ENCODE measurements at places on chromosomes 7 and 10. TPM values are rescaled to one million over a fixed set of nuclear protein-coding genes. Genes with fewer than 3 reads are reported as not detected.
A peak's percentile ranks its signal among the peaks of the same experiment; 100 is the strongest.

- no peaks in the 10 kb centered on the region for H3K27me3 ChIP-seq
- H3K36me3 ChIP-seq: no peaks in the 10 kb centered on the region
- no peak for ATAC-seq
These were observed 1024.2 kb downstream of the GRM8 start for GRCh38 chr7:126228356-126229061.

The PSTK gene
- 0.79 TPM for total RNA-seq

The PRF1 gene
- 2.0 TPM for total RNA-seq

The ADIRF gene
- 205 TPM for total RNA-seq

- no peak for ATAC-seq
- no peak overlapping the region for H3K27ac ChIP-seq
- no peaks in the 10 kb centered on the region for H3K27me3 ChIP-seq
- peak overlapping the region; percentile 57 for H3K4me3 ChIP-seq
- H3K4me1 ChIP-seq: no peaks in the 10 kb centered on the region
- H3K36me3 ChIP-seq: no peaks in the 10 kb centered on the region
These were observed 490 bp upstream of the ZNF239 start for GRCh38 chr10:43574906-43575305.

GRCh38 chr10:16966991-16967865 is 150.0 kb upstream of the RSU1 start:
- H3K4me3 ChIP-seq: no peak overlapping the region
- no peaks in the 10 kb centered on the region for H3K36me3 ChIP-seq
- peaks cover 35% of the 10 kb centered on the region for H3K4me1 ChIP-seq
- no peak for ATAC-seq

The RGR gene
- total RNA-seq: not detected

The ITPRID1 gene
- total RNA-seq: not detected

The FRAT1 gene
- total RNA-seq: 8.0 TPM

The SFTPA1 gene
- not detected for total RNA-seq

DNA sequence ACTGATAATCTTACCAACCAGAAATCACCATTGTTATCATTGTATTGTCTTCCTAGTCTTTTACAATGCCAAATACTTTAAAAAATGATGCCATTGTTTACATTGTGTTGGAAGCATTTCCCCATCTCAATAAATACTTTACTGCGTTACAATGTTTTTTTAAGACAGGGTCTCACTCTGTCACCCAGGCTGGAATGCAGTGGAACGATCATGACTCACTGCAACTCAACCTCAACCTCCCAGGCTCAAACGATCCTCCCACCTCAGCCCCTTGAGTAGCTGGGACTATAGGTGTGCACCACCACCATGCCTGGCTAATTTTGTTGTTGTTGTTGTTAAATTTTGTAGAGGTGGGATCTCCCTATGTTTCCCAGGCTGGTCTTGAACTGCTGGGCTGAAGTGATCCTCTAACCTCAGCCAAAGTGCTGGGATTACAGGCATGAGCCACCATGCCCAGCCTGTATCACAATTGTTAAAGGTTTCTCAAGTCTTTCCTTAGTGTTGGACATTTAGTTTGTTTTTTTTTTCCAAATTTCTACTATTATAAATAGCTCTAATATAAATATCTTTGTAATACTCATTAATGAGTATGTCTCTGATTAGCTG is 13.5 kb downstream of the LRMDA start:
- no peak overlapping the region for H3K4me3 ChIP-seq
- H3K27ac ChIP-seq: no peak overlapping the region
- no peaks in the 10 kb centered on the region for H3K27me3 ChIP-seq
- peaks cover 4% of the 10 kb centered on the region for H3K36me3 ChIP-seq

GRCh38 chr10:93816123-93816747 is 58.5 kb downstream of the LGI1 start:
- peak; percentile 81 for ATAC-seq
- H3K4me3 ChIP-seq: no peak overlapping the region
- H3K27me3 ChIP-seq: peaks cover 6% of the 10 kb centered on the region

DNA sequence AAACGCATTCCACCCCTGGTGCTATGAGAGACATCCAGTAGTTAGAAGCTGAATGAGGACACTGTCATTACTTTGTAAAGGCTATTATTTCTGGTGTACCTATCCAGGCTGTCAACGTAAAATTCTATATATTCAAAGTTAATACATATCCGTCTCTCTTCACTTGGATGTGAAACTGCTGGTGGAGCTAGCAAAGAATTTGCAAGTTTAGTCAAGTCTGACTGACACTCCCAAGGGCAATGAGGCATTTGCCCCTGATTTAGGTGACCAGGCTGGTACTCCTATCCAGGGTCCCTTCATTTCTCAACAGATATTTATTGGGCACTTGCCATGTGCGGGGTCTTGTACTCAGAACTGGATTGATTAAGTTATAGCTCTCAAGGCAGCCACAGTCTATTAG is 260.1 kb upstream of the CDC14C start:
- H3K4me1 ChIP-seq: no peaks in the 10 kb centered on the region
- H3K36me3 ChIP-seq: no peaks in the 10 kb centered on the region
- H3K4me3 ChIP-seq: no peak overlapping the region
- H3K27me3 ChIP-seq: no peaks in the 10 kb centered on the region

DNA sequence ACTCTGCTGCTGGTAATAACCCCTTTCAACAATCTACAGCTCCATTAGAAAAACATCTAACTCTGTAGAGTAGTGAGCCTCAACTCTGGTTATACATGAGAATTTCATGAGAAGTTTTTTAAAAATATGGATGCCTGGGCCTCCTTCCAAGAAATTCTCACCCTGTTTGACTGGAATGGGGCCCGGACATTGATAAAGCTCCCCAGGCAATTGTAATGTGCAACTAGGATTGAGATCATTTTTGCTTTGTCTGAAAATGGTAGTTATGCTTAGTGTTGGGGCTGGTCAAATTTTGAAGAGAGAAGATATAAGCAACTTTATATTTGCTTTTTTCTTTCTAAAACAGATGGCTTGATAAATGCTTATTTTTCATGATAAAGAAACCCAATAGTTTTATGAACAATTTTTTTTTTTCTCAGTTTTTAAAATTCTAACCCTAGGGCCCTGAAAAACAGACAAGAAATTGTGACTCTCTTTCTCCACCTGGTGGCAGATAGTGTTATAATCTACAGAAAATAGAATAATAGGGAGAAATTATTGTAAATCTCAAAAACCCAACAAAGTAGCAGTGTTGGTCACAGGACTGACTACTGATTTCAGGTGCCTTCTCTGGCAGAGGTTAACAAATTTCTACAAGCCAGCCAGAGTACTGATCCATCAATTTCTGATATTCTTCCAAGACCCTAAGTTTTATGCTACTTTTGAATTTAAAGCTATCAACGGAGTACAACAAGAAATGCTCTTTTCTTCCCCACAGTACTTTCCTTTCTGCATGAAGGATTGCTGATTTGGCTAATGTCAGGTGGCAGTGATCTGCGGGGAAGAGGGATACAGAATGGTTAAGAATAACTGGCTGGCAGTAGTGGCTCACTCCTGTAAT is 174.8 kb downstream of the DKK1 start:
- no peaks in the 10 kb centered on the region for H3K36me3 ChIP-seq
- H3K4me1 ChIP-seq: no peaks in the 10 kb centered on the region
- no peak overlapping the region for H3K27ac ChIP-seq
- no peak for ATAC-seq
- no peaks in the 10 kb centered on the region for H3K27me3 ChIP-seq
- no peak overlapping the region for H3K4me3 ChIP-seq

DNA sequence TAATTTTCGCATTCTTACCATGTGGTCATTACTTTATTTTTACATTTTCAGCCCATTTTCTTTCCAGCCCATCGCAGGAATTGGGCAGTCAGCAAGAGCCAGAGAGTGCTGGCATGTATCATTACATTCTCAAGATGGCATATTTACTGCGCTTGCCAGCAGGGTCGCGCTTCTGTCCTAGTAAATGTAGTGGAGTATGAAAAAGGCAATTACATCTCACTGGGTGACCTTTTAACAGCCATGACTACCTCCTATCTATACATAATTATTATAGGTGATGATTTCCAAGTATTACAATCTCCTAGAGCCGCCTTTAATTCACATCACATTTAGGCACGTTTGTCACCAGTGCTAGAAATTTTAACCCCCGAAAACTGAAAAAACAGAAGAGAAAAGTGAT is 433.7 kb upstream of the MGMT start:
- no peaks in the 10 kb centered on the region for H3K36me3 ChIP-seq
- peaks cover 91% of the 10 kb centered on the region for H3K27me3 ChIP-seq
- ATAC-seq: no peak
- no peak overlapping the region for H3K27ac ChIP-seq
- H3K4me3 ChIP-seq: no peak overlapping the region
- H3K4me1 ChIP-seq: no peaks in the 10 kb centered on the region

DNA sequence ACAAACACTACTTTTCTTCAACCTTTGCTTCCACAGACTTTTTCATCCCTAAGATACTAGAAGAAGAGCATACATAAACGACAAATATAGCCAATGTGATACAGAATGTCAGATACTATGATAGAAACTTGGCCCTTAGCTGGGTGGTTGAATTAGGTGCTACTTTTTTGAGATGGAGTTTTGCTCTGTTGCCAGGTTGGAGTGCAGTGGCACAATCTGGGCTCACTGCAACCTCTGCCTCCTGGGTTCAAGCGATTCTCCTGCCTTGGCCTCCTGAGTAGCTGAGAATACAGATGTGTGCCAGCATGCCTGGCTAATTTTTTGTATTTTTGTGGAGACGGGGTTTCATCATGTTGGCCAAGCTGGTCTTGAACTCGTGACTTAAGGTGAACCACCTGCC is 3.5 kb downstream of the PPIA start:
- no peak overlapping the region for H3K27ac ChIP-seq
- ATAC-seq: no peak
- no peak overlapping the region for H3K4me3 ChIP-seq
- no peaks in the 10 kb centered on the region for H3K27me3 ChIP-seq
- no peaks in the 10 kb centered on the region for H3K36me3 ChIP-seq

DNA sequence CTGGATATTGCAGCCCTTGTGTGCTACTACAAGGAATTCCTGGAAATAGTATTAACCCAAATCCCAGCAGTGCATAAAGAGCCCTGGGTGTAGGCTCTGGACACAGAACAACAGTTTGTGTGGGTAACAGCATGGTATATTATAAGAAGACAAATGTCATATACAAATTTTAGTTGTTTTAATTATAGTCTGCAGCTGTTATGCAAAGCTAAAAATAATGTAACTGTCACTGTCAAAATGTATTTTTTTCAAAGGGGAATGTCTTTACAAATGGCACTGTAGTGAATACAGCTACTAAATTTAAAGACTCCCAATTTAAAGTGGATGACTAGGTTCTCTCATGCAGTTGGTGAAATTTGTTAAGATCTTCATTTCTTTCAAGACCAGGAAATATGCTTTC is 339.0 kb downstream of the GPR37 start:
- H3K27ac ChIP-seq: no peak overlapping the region
- no peaks in the 10 kb centered on the region for H3K4me1 ChIP-seq
- H3K36me3 ChIP-seq: no peaks in the 10 kb centered on the region
- H3K4me3 ChIP-seq: no peak overlapping the region
- ATAC-seq: no peak
- H3K27me3 ChIP-seq: no peaks in the 10 kb centered on the region

The MMS19 gene
- 48.7 TPM for total RNA-seq

DNA sequence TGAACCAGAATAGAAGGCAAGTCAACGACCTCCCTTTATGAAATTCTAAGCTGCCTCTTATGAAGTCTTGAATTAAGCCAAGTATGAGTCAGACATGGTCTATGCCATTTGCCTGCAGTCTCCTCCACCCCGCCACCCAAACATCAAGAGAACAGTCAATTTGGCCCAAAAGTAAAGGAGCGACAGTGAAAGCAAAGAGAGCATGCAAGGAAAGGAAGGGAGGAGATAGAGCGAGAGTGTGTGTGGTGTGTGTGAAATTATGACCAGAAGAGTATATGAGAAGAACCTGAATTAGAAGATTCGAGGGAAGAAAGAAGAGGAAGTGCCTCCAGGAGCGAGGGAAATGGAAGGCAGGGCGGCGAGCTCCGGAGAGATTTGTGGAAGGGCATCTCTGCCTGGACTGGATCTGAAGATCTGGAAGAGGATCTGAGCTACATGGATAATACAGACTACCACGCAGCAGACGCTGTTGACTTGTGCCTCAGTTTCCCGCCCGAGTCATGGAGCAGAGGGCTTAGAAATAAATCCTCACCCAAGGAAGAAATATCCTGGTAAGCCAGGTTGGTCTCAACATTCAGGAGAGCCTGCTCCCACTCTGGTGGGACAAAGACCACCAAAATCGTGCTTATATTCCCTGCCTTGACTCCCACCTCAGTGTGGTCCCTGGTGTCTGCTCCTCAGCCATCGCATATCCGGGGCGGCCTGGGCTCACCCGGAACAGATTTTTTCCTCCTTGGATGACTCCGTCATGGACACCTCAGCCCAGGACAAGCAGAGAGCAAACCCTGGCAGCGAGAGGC is 459 bp downstream of the ZDHHC6 start:
- H3K4me1 ChIP-seq: peaks cover 53% of the 10 kb centered on the region
- H3K4me3 ChIP-seq: peak overlapping the region; percentile 88
- no peaks in the 10 kb centered on the region for H3K27me3 ChIP-seq
- H3K27ac ChIP-seq: peak overlapping the region; percentile 91
- ATAC-seq: no peak

The ARHGEF5 gene
- 3.4 TPM for total RNA-seq

The ADK gene
- total RNA-seq: 15.3 TPM

The LIPM gene
- not detected for total RNA-seq

The SLC13A4 gene
- total RNA-seq: not detected

DNA sequence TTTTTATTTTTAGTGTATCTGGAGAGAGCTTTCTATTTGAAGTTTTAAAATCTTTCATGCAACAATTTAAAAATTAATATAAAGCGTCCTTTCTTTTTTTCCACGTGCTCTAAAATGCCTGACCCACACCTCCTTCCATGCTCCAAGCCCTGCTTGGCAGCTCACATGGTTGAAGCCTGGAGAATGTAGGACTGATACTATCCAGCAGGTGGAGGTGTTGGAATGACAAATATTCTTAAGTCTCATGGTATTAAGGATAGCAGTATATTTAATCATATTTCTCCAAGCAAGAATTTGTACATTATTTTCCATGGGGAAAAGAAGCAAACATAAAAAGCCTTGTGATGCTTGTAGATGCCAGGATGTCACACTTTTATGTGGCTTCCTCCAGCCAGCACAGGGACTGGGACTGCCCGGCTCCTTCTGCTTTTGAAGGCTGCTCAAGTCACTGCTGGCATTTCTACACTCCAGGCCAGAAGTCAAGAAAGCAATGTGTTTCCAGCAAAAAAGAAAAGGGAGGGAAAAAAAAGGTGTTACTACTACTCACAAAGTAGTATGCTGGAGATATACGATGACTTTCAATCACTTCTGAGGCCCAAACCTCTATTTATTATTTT is 49.7 kb downstream of the BZW2 start:
- H3K27me3 ChIP-seq: no peaks in the 10 kb centered on the region
- H3K27ac ChIP-seq: no peak overlapping the region
- H3K4me1 ChIP-seq: peaks cover 13% of the 10 kb centered on the region
- H3K36me3 ChIP-seq: peaks cover 97% of the 10 kb centered on the region
- no peak for ATAC-seq

GRCh38 chr7:146002431-146003078 is 114.0 kb upstream of the CNTNAP2 start:
- H3K27me3 ChIP-seq: no peaks in the 10 kb centered on the region
- no peaks in the 10 kb centered on the region for H3K4me1 ChIP-seq
- no peak overlapping the region for H3K4me3 ChIP-seq
- no peak for ATAC-seq
- H3K27ac ChIP-seq: no peak overlapping the region

GRCh38 chr10:124692100-124692446 is 52.1 kb downstream of the FAM53B start:
- no peak overlapping the region for H3K27ac ChIP-seq
- ATAC-seq: no peak
- H3K27me3 ChIP-seq: no peaks in the 10 kb centered on the region
- no peaks in the 10 kb centered on the region for H3K36me3 ChIP-seq
- H3K4me3 ChIP-seq: no peak overlapping the region
- H3K4me1 ChIP-seq: no peaks in the 10 kb centered on the region

The PDCD4 gene
- 74.4 TPM for total RNA-seq

Data from gastroesophageal sphincter (tissue), 4 donors.